Adrenal gland (tissue), 19 donors: ENCODE measurements at places on chromosomes 1 and 21. TPM values are rescaled to one million over a fixed set of nuclear protein-coding genes. Genes with fewer than 3 reads are reported as not detected.

Gene AMPD1
- not detected for total RNA-seq

Gene CLDN19
- total RNA-seq = not detected

GRCh38 chr1:107871259-107871658, 93.7 kb downstream of the VAV3 start:
- no peak for DNase-seq

DNA sequence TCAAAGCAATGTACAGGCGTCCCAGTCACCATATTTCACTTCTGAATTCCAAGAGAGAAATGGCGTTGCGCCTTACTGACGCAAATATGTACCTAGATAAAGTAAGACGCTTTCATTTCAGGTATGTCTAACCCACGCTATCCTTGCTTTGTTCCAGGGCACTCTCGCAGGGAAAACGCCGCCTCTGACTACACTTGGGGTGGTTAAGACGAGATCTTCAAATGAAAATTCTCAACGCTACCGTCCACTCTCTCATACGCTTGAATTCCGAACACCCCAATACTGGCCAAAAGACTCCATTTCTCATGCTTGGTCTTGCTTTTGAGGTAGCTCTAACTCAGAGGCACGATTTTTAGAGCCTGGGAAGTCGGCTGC, 736 bp upstream of the ZMPSTE24 start:
- no peak for DNase-seq

DNA sequence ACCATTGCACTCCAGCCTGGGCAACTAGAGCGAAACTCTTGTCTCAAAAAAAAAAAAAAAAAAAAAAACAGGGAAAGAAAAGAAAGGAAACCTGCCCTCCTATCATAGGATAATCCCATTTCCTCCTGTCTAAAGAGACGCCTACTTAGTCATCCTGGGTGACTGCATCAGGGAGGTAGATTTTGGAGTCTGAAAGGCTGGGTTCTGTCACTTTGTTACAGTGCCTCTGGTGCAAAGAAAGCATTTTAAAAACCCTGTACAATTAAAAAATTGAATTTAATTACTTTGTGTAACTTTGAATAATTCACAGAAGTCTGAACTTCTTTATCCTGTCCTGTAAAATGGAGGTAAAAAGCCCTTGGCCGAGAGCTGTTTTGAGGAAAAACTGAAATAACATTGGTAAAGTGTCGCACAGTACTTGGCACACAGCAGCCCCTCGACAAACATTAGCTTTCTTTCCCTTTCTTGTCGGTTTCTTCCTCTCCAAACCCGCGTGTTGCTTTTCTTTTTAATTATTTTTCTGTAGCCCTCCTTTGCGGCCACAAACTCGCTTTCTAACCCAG, 657 bp upstream of the HDAC1 start:
- DNase-seq = no peak

DNA sequence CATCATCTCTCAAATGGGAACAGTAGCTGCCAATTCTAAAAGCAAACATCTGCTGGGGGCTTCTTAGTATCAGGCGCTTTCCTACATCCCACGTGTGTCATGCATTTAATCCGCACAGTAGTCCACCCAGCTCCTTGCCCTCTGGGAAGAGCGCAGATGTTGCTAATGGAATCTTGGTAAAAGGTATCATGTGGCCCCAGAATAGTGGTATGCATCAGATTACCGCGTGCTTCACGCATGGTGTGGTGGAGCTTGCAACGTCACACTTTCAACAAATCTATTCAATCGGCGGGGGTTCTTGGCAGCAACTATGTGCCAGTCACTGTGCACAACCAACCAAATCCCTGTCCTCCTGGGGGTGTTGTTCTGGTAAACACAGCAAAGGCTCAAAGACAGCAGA, 141.0 kb downstream of the HIVEP3 start:
- no peak for DNase-seq

Gene SPRR3
- not detected for total RNA-seq

GRCh38 chr1:66770694-66771093, 18.4 kb downstream of the DYNLT5 start:
- DNase-seq = no peak

DNA sequence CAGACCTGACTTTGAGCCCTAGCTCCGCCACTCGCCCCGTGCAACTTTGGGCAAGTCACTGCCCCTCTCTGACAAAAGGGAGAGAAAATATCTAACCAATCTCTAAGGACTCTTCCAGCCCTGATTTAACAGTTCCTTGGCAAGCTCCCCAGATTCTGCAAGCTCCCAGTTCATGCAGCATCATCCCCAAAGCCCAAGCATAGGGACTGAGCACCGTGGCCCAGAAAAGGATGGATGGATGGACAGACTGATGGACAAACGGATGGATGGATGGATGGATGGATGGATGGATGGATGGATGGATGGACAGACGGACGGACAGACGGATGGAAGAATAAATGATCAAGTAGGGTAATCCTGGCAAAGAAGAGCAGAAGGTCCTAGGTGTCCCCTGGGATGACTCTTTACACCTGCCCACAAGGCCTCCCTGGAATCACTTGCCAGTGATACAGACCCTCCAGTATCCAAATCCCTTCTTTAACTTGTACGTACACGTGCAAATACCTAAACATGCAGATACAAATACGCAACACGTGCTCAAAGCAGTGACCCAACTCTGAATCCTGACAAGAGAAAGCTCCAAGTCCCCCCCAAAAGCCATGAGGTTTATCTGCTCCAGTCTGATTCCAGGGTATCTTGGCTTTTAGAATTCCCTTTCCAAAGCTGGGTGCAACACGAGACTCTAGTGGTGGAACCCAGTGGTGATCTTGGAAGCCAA, 16.0 kb downstream of the IFFO2 start:
- DNase-seq = no peak
